Vagina (tissue), 2 donors: ENCODE measurements at places on chromosomes 3 and 15. TPM values are rescaled to one million over a fixed set of nuclear protein-coding genes. Genes with fewer than 3 reads are reported as not detected.

- no peaks in the 10 kb centered on the region for H3K27me3 ChIP-seq
- H3K36me3 ChIP-seq: no peaks in the 10 kb centered on the region
- no peaks in the 10 kb centered on the region for H3K4me1 ChIP-seq
- no peak for DNase-seq
- no peak overlapping the region for H3K27ac ChIP-seq
- H3K4me3 ChIP-seq: no peak overlapping the region
Measured at GRCh38 chr3:76570436-76571057, 469.4 kb upstream of the ROBO2 start.

DNA sequence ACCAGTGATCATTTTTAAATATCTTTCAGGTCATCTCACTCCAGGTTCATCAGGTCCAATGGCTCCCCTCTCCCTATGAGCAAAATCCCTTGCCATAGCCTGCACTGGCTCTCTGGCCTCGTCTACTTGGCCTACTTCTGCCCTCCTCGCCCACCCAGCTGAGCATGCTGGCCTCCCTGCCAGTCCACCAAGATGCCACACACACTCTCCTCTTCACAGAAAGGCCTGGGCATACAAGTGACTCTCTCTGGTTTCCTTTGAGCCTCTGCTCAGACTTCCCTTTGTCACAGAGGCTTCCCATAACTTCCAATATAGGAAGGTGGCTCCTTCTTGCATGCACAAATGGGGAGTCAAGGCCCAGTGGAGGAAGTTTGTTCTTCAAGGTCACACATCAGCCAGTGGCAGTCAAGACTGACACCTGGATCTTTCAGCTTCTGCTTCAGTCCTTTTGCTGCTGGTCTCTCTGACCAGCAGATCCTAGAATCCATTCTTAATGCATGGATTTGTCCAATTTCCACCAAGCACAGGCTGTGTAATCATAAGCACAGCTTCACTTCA is 223.2 kb upstream of the HES1 start:
- H3K4me1 ChIP-seq: no peaks in the 10 kb centered on the region
- no peak overlapping the region for H3K4me3 ChIP-seq
- DNase-seq: peak; percentile 44
- H3K27me3 ChIP-seq: no peaks in the 10 kb centered on the region
- H3K36me3 ChIP-seq: no peaks in the 10 kb centered on the region

- H3K4me3 ChIP-seq: no peak overlapping the region
- no peaks in the 10 kb centered on the region for H3K27me3 ChIP-seq
- no peaks in the 10 kb centered on the region for H3K36me3 ChIP-seq
- H3K4me1 ChIP-seq: peaks cover 8% of the 10 kb centered on the region
- peak overlapping the region; percentile 68 for H3K27ac ChIP-seq
- no peak for DNase-seq
Measured at GRCh38 chr15:57323806-57324589, 52.3 kb upstream of the CGNL1 start.

- no peak for DNase-seq
- peaks cover 30% of the 10 kb centered on the region for H3K4me1 ChIP-seq
- peak overlapping the region; percentile 63 for H3K27ac ChIP-seq
- no peak overlapping the region for H3K4me3 ChIP-seq
Measured at GRCh38 chr15:85607842-85608241, 186.9 kb downstream of the KLHL25 start.

- H3K27ac ChIP-seq: no peak overlapping the region
- DNase-seq: no peak
- no peaks in the 10 kb centered on the region for H3K36me3 ChIP-seq
- H3K4me3 ChIP-seq: no peak overlapping the region
- H3K27me3 ChIP-seq: no peaks in the 10 kb centered on the region
Measured at GRCh38 chr3:122322095-122323075, 2.7 kb upstream of the CSTA start.

DNA sequence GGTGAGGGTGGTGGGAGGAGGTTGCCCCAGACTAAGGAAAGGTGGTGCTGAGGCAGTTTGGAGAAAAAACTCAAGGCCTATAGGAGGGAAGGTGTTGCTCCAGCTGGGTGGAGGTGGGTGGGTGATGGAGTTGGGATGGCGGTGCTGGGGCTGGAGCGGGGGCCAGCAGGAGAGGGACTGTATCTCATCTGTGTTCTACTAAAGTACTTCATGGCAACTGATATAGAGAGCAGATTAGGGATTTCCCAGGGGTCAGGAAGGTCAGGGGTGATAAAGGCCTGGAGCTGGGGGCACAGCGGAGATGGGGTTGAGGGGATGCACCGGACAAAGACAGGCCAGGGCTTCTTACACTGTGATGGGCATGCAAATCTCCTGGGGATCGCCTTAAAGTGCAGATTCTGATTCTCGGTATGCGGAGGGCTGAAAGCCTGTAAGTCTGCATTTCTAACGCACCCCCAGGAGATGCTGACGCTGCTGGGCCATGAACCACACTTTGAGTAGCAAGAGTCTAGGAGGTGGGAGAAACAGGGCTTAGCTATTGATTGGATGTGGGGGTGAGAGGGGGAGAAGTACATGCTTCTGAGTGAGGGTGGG is 4.2 kb downstream of the KLHL40 start:
- H3K27me3 ChIP-seq: no peaks in the 10 kb centered on the region
- no peak overlapping the region for H3K27ac ChIP-seq
- DNase-seq: no peak
- peaks cover 18% of the 10 kb centered on the region for H3K4me1 ChIP-seq
- no peak overlapping the region for H3K4me3 ChIP-seq

DNA sequence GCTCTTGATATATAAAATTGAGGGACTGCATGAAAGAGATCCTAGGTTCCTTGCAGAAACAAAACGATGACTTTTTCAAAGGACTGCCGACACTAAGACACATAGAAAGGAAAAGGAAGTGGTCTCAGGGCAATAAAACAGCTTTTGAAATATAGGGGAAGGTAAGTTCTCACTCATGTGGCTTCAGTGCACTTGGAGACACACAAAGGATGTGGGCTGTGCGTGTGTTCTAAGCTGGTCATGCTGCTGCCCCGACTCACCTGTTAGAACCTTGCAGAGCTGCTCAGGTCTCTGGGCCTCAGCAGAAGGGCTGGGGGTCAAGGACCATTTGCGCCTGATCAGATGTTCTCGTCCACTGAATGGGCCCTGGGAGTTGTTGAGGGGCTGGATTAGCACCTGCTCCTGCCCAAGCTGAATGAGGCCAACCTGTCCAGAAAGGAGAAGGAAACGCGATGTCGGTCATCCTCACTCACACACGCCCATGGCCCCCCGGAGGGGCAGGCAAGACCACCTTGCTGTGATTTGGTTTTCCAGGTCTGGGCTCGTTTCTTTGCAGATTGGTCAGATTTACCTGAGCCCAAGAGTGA is 11.1 kb downstream of the ADAMTS17 start:
- no peak overlapping the region for H3K4me3 ChIP-seq
- no peaks in the 10 kb centered on the region for H3K27me3 ChIP-seq
- H3K4me1 ChIP-seq: peaks cover 12% of the 10 kb centered on the region

- H3K27ac ChIP-seq: no peak overlapping the region
- no peak overlapping the region for H3K4me3 ChIP-seq
Measured at GRCh38 chr3:2133146-2133545, 34.5 kb downstream of the CNTN4 start.

DNA sequence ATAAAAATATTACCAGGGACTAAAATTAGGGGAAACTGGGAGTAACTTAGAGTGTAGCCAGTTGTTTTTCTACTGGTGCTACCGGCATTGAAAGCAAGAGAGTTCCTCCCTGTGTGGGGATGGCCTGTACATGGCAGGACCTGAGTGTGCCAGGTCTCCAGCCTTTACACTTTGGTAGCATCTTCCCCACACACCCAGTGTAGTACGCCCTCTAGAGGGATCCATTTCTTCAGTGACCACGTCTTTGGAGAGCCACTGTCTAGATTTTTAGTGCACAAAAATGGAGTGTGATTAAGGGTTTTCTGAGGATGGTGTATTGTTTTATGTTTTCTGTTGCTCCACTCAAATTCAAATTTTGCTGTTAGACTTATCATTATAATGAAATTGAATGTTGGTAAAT is 507.0 kb upstream of the TPRG1 start:
- no peaks in the 10 kb centered on the region for H3K27me3 ChIP-seq
- no peaks in the 10 kb centered on the region for H3K36me3 ChIP-seq
- no peak for DNase-seq
- H3K27ac ChIP-seq: no peak overlapping the region

- no peak for DNase-seq
- no peaks in the 10 kb centered on the region for H3K4me1 ChIP-seq
- H3K27me3 ChIP-seq: no peaks in the 10 kb centered on the region
- H3K4me3 ChIP-seq: no peak overlapping the region
Measured at GRCh38 chr3:186849374-186849975, 7.0 kb downstream of the ADIPOQ start.

GRCh38 chr3:30775040-30775439 is 119.4 kb downstream of the GADL1 start:
- no peaks in the 10 kb centered on the region for H3K36me3 ChIP-seq
- no peak for DNase-seq
- H3K27me3 ChIP-seq: no peaks in the 10 kb centered on the region
- H3K27ac ChIP-seq: no peak overlapping the region

DNA sequence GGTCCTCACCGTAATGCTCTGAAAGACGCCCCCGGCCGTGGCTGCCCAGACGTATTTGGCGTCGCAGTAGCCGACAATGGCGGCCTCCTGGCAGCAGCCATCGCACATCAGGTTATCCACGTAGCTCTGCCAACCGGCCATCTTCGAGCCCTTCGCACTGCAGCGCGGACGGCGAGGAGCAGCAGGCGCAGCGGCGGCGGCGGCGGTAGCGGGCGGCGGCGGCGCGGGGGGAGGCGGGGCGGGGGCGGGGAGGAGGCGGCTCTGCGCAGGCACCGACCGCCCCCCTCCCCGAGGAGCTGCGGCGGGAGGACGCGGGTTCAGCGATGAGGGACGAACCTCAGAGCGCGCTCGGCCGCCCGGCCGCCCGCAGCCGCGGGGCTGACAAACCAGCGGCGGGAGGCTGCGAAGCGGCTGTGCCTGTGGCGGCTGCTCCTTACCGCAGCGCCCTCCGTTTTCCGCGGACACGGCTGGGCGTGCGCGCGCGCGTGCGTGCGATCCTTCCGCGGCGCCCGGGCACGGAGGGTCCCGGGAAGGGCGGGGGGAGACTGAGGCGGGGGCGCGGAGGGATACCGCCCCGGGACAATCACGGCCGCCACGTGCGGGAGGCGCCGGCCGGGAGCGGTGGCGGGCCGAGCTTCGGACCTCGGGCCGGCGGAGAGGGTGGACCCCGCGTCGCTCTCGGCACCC is at the start of gene PFN2:
PFN2 (minus strand) TSS at position 180 of the 687 bp plus-strand sequence; CDS start at position 141, 39 bp downstream.
- peaks cover 20% of the 10 kb centered on the region for H3K4me1 ChIP-seq
- no peaks in the 10 kb centered on the region for H3K36me3 ChIP-seq
- H3K4me3 ChIP-seq: peak within 1 kb of the TSS; percentile 95
- peak within 1 kb of the TSS; percentile 94 for H3K27ac ChIP-seq
- DNase-seq: no peak

- H3K36me3 ChIP-seq: no peaks in the 10 kb centered on the region
- no peaks in the 10 kb centered on the region for H3K27me3 ChIP-seq
- no peak overlapping the region for H3K4me3 ChIP-seq
- DNase-seq: no peak
- no peaks in the 10 kb centered on the region for H3K4me1 ChIP-seq
Measured at GRCh38 chr3:119160361-119160760, 13.0 kb upstream of the UPK1B start.

DNA sequence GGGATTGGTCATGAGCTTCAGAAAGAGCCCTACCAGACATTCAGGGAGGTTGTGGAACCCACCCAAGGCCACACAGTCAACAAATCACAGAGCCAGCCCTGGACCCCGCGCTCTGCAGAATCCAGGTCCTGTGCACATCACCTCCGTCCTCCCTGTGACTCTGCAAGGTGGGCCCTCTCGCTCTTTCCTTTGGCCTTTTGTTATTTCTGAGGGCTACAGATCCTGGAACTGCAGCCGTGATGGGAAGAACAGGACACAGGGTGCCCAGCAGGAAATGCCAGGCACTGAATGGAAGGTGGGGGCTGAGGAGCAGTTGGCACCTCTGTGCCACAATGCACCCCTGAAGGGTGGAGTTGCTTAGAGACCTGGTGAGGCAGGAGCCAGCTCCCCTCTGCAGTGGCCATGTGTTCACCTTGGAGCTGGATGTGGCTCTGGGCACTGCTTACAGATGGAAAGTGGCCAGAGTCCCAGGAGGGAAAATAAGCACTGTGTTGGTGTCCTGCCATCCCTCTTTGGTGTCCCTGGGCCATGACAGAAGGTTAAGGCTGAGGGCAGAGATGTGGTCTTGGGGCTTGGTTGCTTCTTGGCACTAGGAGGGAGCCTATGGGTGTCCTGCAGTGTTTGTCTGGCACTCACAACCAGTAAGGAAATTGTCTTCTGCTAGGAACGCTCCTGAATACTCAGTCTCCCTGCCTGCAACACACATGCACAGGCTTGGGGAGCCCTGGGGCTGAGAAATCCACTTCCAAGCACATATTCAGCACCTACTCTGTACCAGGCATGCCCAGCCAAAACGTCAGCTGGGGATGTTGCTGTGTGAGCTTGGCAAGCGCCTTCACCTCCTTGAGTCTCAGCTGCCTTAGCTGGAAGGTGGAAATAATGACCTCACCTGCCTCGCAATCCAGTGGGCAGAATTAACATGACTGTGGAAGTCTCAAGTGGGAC is 98.0 kb upstream of the SLC6A6 start:
- no peak overlapping the region for H3K27ac ChIP-seq
- no peaks in the 10 kb centered on the region for H3K27me3 ChIP-seq
- H3K4me3 ChIP-seq: no peak overlapping the region
- H3K36me3 ChIP-seq: no peaks in the 10 kb centered on the region
- H3K4me1 ChIP-seq: peaks cover 23% of the 10 kb centered on the region

GRCh38 chr15:82790321-82790720 is 15.5 kb downstream of the FSD2 start:
- H3K27ac ChIP-seq: no peak overlapping the region
- H3K4me3 ChIP-seq: no peak overlapping the region
- H3K4me1 ChIP-seq: no peaks in the 10 kb centered on the region
- H3K36me3 ChIP-seq: no peaks in the 10 kb centered on the region
- DNase-seq: no peak

- peaks cover 25% of the 10 kb centered on the region for H3K36me3 ChIP-seq
- no peak overlapping the region for H3K27ac ChIP-seq
- no peak overlapping the region for H3K4me3 ChIP-seq
- no peaks in the 10 kb centered on the region for H3K4me1 ChIP-seq
- H3K27me3 ChIP-seq: no peaks in the 10 kb centered on the region
Measured at GRCh38 chr15:100572362-100572983, 29.5 kb downstream of the LINS1 start.

SLC2A2 gene
- total RNA-seq: not detected

CHST13 gene
- total RNA-seq: 4.2 TPM

GNAT1 gene
- not detected for total RNA-seq

SERPINI2 gene
- total RNA-seq: not detected

OR5K2 gene
- total RNA-seq: not detected

TEX9 gene
- total RNA-seq: 4.9 TPM

HESX1 gene
- total RNA-seq: not detected

TICRR gene
- total RNA-seq: 5.2 TPM

GPD1L gene
- 57.5 TPM for total RNA-seq

RARB gene
- total RNA-seq: 15.0 TPM

LARP6 gene
- 50.6 TPM for total RNA-seq

LSMEM2 gene
- not detected for total RNA-seq
